Frontal cortex (tissue), 4 donors: ENCODE measurements at places on chromosomes 1 and 21. TPM values are rescaled to one million over a fixed set of nuclear protein-coding genes. Genes with fewer than 3 reads are reported as not detected.
A peak's percentile ranks its signal among the peaks of the same experiment; 100 is the strongest.

GRCh38 chr1:235402457-235403200 is 35.4 kb downstream of the TBCE start:
- DNase-seq = no peak

GRCh38 chr21:37764691-37765090 is 151.6 kb downstream of the KCNJ6 start:
- DNase-seq = no peak

GRCh38 chr1:93609536-93609935 is 72.1 kb downstream of the BCAR3 start:
- no peak for DNase-seq

DNA sequence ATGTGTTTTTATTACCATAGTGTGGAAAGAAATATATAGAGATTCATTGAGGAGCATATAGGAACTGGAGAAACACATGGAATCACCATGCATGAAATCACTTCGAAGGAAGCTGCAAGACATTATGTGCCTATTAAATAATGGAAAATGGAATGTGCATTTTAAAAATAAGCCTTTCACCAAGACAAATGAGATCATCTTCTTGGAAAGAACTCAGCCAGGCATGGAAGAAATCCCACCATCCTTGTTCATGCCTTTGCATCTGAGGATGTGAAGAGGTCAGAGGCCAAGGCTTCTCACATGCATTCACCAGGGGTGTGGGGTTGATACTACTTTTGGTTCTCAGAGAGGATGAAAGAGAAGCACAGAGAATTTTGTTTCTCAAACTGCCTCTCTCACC is 50.0 kb downstream of the C1orf198 start:
- no peak for DNase-seq

DNA sequence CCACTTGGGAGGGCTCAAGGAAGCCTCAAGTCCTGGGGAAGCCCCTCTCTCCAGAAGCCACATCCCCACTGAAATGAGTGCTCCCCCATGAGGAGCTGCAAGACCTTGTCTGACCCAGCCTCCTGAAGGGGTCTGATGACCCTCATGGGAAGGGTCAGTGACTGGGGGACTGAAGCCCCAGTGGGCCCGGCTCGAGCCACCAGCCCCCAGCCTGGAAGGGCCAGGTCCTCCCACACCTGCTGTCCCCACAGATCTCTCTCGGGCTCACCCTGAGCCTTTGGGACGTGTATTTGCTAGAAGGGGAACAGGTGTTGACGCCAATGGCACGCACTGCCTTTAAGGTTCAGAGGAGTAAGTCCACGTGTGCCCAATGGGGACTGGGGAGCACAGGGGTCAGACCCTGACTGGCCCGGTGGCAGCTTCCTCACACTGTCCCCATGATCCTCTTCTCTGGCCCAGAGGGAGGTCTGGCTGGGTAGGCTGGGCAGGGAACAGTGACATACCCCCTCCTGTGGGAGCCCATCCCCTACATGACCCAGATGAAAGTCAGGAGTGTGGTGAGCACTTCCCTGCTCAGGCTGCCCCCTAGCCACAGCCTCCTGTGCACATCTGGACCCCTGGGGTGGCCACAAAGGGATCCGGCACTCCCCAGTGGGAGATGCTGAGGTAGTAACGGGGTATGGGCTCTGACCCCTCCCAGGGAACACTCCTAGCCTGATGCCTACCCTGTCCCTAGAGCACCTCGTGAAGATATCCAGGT is 12.4 kb upstream of the SRARP start:
- no peak for DNase-seq

GRCh38 chr1:200660719-200661118 is 9.0 kb downstream of the DDX59 start:
- DNase-seq = no peak

DNA sequence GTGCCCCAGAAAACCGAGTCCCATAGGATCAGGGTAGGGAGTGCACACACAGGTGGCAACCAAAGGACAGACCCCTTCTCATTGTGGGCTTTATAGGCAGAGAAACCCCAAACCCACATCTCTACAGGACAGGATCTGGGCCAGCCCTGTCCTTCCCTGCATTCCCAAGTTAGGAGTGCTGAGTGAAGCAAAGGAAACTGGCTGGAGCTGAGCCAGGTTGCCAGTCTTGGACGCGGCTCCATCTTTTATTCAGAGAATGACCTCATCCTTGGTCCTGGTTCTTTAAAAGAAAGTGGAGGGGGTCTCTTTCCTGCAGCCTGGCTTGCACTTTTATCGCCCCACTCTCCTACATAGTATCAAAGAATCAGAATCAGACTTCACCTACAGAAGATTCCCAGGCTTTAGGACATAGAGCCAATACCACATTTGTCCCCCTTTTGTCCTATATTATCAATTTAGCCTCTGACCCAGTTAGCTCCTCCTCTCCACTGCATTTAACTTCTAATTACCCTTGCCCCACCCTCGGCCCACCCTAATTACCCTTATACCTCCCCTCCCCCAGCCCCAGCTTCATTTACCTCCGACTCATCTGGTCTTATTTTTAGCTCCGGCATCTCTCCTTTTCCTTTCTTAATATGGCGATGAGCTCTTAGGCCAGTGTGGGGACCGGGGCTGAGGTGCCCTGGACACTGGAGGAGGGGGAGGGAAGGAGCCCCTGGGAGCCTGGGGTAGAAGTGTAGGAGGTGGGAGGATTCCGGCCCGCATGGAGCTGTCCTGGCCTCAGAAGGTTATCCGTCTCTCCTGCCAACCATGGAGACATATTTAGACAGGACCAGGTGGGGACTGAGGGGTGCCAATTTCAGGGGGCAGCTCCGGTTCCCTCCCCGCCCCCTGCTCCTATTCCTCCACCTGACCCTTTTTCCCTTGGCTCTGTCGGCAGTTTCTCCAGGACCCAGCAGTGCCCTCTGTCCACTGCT is at the start of gene CASQ1:
TSS of gene CASQ1 (plus strand) at position 927 of the 977 bp plus-strand sequence. CDS start 177 bp downstream, outside the sequence.
- no peak for DNase-seq

DNA sequence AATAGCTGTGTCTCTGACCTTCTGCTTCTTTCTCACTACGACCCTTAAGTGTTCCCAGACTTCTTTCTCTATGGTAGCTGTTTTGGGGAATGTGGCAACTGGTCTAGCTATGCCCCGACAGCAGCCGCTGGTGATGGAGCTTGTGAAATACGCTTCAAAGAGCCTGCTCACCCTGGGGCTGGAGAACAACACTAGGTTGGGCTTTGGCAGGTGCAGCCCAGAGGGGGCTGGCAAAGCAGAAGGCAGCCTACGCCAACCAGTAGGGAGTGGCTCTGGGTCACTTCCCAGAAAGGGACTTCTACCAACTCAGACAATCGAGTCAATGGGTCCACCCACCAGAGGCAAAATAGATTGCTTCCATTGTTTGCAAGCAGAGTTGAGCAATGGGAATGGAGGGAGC is 262.8 kb downstream of the LMO4 start:
- DNase-seq = no peak

DNA sequence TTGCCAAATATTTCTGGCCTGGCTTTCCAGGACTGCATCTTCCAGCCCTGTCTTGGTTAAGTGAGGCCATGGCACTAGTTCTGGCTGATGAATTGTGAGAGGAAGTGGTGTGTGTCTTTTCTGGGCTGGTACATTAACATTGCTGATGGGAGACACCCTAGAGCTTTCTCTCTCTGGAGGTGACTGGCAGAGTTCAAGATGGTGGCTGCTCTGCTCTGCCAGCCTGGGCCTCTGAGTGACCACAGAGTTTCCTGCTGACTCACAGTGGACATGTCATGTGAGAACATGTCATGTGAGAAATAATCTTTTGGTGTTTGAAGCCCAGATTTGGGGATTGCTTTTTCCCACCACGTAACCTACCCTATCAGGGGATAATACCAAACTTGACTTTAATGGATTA is 218.0 kb upstream of the KIAA0040 start:
- DNase-seq = no peak

DNA sequence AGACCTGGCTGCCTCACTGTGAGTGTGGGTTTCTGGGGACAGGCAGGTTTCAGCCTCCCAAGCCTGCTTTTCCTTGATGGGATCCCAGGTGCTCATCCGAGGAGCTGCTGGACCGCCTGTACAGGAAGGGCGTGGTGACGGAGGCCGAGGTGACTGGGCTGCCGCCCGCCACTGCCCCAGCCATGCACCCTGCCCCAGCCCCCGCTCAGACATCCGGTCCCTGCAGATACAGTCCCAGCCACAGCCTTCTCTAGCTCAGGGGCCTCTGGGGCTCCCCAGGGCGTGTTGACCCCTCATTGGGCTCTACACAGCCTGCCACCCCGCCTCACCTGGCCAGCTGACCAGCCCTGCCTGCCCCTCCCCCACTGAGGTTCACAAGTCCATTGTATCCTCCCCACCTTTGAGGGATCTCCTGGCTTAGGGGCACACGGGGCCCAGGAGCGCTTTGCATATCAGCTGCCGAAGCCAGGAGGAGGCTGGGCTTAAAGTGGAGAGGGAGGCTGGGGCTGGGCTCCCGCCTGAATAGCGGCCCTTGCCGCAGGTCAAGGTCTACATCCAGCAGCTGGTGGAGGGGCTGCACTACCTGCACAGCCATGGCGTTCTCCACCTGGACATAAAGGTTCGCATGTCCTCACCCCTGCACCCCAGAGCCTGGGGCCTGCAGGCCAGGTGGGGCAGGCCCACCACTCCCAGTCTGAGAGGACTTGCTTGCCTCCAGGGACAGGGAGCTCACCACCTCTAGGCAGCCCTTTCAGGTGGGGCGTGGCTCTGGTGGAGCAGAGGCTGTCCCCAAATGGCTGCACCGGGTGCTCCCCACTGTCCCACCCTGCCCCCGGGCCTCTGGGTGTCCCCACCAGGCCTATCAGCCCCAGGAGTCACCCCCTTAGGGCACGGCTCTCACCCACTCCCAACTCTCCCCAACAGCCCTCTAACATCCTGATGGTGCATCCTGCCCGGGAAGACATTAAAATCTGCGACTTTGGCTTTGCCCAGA is 38.5 kb downstream of the TRIM11 start:
- DNase-seq = no peak

DNA sequence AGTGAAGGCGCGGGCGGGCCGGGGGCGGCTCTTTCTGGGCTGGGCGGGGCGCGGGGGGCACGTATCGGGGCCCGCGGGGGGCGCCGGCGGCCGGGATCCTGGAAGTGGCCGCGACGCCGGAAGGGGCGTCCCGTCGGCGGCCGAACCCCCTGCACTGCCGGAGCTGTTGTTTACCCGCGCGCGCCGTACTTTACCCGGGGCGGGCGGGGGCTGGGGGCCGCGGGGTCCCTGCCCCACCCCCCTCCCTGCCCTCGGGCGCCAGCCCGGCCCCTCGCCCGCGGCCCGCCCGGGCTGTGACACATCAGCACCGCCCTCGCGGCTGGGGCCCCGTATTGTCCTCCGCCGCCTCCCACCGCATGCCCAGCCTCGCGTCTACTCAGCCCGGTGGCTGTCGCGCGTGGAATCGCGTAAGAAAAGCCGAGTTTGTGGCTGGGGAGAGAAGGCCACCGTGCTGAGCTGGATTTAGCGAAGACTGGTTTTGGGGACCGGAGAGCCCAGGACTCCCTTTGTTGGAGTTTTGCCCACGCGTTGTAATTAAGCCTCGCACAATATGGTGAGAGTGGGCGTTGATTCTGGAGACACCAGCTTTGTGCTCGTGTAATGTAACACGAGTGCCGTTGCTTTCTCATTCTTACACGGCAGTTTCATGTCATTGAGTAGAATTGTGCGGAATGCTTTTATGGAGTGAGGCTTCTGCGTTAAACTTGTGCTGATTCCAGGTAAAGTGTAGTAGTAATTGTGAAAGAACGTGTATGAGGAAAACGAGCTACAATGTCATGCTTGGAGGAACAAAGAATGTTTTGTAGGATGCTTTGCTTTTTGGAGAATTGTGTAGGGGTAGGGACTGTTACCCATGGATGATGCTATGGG is 559 bp downstream of the BACH1 start:
- peak; percentile 72 for DNase-seq

GRCh38 chr1:209356976-209357377 is 226.5 kb upstream of the CAMK1G start:
- DNase-seq = no peak

GRCh38 chr1:39352881-39353280 is 138.6 kb upstream of the BMP8A start:
- no peak for DNase-seq

GRCh38 chr1:225737161-225737560 is 40.5 kb upstream of the SRP9 start:
- DNase-seq = no peak

- peak; percentile 32 for DNase-seq
Observed at GRCh38 chr1:159009704-159010361, at the start of gene IFI16. IFI16 (plus strand) TSS chr1:159009907; CDS start chr1:159014681, 4,774 bp downstream.

DNA sequence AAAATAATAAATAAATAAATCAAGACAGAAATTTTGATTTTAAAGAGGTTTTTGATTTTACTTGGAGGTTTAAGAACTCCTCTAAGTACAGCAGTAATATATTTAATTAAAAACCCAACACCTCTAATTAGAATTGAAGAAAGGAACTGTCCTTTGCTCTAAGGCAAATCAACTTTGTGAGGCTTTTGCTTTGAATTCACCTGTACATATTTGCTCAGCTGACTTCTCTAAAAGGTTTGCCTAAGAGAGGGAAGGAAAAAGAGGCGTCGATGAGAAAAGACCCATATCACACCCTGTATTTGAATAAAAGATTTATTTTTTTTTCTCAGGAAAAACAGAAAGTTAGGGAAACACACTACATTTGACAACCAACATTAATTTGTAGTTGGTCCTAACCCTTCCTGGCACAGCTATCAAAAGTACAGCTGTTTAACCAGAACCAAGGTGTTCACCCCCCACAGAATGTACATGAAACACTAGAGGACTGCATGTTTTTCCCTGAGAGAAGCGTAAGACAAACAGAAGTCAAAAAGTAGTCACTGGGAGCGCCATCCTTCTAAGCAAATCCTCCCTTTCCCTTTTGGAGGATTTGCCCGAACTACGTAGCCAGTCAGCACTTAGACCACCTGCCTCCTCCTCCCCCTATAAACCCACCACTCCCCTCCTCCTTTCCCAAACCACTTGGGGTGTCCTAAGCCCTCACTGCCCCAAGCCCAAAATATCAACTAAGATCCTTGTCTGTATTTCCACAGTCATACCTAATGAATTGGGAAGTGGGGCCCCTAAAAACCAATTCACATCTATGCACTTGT is 4.9 kb downstream of the MCL1 start:
- DNase-seq = no peak

DNA sequence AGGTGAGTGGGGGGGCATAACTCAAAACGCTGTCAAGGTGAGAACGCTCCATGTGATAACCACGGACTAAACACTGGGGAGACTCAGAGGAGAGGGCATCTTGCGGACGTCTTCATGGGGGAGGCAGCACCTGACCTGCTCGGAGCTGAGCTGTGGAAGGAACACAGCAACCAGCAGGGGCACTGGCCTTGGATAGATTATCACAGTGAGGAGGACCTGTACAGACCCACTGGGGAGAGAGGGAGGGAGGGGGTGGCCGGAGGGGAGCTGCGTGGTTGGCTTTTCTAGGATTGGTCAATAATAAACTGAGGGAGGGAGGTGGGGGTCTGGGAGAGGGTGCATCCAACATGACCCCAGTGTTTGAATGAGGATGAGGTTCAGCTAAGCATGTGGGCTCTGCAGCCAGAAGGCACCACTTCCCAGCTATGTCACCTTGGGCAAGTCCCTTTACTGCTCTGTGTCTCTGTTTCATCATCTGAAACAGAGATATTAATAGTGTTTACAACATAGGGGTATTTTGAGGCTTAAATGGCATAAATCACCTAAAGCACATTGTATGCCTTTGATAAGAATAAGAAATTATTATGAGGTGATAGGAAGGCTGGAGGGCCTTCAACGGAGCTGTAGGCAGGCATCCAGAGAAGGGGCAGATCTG is 123.3 kb downstream of the GRIK3 start:
- DNase-seq = no peak

Gene PSMB2
- 19.2 TPM for total RNA-seq

Gene TMOD4
- total RNA-seq = not detected

Gene RAB3B
- 7.7 TPM for total RNA-seq

Gene TMEM82
- not detected for total RNA-seq

Gene MFAP2
- total RNA-seq = 7.3 TPM

Gene KCND3
- total RNA-seq = 10.6 TPM

Gene AGO4
- total RNA-seq = 94.6 TPM

Gene SYNC
- total RNA-seq = 3.7 TPM
